NK-92 treated with Interleukin-12 subunit alpha and Interleukin-12 subunit beta, amount 100 ng/mL, for 24 hours (cell line): ENCODE measurements at places on chromosomes 1 and 21.

GRCh38 chr1:216285052-216285451 lies 138.2 kb downstream of the USH2A start:
- no peak for DNase-seq

GRCh38 chr1:180415985-180416633 lies 86.3 kb downstream of the ACBD6 start:
- no peak for DNase-seq

DNA sequence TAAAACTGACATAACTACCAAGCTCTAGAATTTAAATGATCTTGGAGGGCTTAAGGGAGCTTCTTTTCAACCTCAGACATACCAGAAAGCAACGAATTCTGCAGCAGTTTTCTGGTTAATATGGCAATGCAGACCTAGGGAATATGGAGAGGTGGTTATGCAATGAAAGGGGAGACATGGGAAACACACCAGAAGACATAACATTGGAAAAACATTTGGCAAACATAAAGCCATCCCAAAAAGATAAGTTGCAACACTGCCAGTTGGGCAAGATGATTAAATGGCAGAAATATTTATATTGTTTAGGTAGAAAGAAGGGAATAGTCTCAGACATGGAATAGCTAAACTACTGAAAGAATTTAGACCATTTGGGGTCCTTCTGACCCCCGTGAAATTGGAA lies 104.5 kb downstream of the KCNJ6 start:
- no peak for DNase-seq

- no peak for DNase-seq
These were observed 105.5 kb downstream of the FASLG start for GRCh38 chr1:172764378-172764777.
